HFF-Myc (cell line): ENCODE measurements at places on chromosomes 2 and 18.
A peak's percentile ranks its signal among the peaks of the same experiment; 100 is the strongest.

DNA sequence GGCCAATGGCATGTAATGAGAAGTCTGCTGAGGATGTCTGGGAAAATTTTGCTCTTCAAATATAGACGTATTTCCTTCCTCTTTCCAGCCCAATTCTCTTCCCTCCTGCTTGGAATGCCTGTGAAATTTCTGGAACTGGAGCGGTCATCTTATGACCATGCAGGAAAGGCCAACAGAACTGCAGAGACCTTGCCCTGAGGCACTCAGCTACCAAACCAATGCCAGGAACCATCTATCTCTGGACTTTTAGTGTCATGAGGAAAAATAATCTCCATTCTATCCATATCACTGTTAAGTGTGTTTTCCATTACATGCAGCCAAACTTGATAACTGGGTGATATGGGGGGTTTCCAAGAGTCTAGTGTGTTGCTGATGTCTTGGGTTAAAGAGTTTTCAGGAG lies 363.7 kb downstream of the SLC4A3 start:
- no peak for DNase-seq

DNA sequence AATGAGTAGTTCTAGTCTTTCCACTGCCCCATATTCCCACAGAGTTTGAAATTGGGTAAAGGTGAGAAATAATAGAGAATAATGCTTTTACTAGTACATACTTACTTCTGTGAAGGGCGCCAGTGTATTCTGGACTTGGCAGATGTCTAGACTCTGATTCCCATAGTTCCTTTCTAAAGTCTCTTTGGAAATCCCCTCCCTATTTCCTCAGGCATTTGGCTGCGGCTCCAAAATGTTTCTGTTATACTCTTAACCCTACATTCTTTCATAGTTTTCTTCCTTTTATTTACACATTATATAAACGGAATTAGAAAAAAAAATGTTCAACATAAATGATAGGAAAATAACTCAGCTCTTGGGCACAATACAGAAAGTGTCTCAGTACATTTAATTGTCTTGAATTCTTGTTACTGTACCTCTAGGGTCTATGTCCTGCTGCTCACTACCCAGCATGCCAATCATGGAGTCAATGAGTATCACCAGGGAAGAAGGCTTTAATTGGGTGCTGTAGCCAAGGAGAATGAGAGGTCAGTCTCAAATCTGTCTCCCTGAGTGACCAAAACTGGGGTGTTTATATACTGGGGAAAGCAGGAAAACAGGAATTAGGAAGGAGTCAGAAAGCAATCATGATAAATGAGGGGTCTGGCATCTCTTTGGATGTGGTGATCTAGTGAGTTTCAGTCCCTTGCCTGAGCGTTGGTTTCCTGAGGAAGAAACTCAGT lies 147.8 kb upstream of the MMADHC start:
- no peak for DNase-seq

DNA sequence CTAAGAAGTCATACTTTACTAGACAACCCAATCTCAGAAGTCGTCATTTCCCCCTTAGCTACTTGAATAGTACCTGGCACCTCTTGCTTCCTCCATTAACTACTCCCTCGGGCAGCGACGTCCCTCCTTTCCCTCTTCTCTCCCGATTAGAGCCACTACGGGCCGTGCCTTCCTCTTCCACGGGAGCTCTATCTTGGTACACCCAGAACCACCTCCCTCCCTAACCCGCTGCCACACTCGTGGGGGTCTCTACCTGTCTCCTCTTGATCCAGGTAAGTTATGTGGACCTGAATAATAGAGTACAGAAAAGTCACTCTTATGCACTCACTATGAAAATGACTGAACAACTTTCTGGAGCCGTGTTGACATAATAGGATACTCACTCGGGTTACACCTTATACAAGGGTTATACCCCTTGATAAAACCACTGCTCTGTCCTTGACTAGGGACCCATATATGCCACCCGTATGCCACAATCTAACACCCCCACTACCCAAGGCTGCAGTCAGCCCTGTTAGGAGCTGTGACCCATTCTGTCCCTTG lies 595 bp upstream of the HDHD2 start:
- no peak for DNase-seq

GRCh38 chr18:37471637-37472036 lies 94.0 kb downstream of the CELF4 start:
- no peak for DNase-seq

DNA sequence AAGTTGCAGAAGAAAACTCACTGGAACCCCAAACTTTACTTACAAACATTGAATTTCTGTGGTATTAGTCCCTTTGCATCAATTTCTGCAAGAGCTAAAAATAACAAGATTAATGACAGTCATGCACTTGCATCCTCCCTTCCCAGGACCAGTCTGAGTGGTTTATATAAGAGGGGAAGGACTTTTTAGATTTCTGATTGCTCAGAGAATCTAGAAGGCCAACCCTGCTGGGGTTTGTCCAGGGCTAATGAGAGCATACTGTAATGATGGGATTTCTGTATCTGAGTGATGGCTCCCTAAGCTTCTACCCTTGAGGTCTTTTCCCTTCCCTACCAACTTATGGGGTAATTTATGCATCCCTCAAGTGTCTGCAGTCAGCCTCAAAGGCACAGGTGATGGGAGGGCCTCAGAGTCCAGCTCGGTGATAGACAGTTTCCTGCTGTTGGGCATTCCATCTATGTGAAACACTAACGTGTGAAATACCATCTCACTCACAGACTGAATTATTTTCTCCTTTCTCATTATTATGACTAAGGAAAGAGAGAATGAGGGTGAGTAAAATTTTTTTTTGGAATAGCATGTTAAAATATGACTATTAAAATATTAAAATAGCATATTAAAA lies 556.3 kb downstream of the RIT2 start:
- no peak for DNase-seq

- no peak for DNase-seq
These were observed 63.8 kb upstream of the PPP1CB start for GRCh38 chr2:28687640-28688385.

GRCh38 chr2:104897515-104898184 lies 43.7 kb downstream of the POU3F3 start:
- no peak for DNase-seq

DNA sequence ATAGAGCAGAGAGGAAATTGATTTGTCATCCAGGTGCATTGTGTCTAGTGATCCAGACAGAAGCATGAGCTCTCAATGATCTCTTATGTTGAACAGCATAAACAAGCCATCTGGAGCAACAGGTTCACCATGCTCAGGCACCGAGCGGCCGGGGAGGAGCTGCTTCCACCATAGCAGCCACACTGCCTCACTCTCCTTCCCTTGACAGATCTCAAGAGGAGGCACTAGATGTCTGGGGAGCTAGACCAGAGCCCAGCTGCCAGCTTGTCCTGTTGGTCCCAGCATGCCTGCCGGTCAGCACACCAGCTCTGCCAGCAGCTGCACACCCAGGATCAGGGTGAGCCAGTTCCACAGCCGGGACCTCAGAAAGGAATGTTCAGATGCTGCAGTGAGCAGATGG lies 17.5 kb upstream of the LONRF2 start:
- DNase-seq, result no peak

- DNase-seq, result no peak
These were observed 212.9 kb downstream of the PTGR3 start for GRCh38 chr18:74996055-74996454.

DNA sequence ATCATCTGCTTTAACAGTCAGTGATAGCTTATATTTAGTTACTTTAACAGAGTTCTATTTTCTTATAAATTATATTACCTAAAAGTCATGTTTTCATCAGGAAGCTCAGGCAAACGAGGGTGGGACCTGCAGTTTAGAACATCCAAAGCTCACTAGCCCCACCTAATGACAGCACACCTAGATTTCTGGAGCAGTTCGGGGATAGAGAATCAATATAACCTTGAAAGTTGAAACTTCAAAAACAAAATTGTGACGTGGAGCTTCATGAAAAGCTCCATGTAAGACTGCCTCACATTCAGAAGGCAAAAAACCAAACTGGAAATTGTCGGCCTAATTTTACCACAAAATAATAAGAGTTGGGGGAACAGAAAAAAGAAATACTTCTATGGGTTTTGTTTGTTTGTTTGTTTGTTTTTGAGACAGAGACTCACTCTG lies 185.9 kb upstream of the CCDC150 start:
- DNase-seq, result peak; percentile 30

DNA sequence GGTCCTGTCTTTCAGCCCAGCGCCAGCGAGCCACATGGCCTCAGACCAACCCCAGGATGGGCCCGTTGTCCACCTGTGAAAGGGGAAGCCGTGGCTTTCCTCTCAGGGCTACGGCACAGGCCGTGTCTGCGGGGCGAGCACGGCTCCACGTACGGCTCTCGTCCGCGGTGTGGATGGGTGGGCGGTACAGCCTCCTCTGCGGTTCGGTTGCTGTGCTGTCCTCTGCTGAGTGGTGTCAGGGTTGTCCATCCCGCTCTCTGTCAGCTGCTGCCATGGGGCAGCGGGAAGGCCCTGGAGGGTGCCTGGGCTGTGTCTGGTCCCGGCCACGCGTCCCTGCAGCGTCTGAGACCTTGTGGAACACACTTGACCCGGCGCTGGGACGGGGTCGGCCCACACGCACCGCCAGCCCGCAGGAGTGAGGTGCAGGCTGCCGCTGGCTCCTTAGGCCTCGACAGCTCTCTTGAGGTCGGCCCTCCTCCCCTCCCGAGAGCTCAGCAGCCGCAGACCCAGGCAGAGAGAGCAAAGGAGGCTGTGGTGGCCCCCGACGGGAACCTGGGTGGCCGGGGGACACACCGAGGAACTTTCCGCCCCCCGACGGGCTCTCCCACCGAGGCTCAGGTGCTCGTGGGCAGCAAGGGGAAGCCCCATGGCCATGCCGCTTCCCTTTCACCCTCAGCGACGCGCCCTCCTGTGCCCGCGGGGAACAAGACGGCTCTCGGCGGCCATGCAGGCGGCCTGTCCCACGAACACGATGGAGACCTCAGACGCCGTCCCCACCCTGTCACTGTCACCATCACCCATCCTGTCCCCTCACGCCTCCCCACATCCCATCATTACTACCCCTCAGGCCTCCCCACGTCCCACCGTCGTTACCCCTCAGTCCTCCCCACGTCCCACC lies 128.7 kb downstream of the NFATC1 start:
- no peak for DNase-seq

GRCh38 chr2:42810971-42811811 lies 18.8 kb upstream of the HAAO start:
- DNase-seq, result no peak

DNA sequence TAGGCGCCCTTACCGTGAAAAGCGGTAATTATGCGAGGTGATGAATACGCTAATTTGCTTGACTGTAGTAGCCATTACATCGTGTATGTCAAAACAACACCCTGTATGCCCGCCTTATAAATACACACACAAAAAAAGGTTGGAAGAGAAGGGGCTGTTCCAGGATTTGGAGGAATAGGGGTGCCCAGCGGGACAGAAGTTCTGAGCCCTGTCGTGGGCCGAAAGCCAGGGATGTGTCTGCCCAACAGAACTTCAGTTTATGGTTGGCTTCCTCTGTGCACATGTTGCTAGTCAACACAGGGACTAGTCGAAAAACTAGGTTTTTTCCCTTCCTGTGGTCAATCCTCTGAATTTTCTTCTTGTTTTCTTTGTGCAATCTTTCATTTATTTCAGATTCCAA lies 182.5 kb downstream of the ACKR3 start:
- no peak for DNase-seq

GRCh38 chr2:45930396-45930792 lies 278.9 kb downstream of the PRKCE start:
- DNase-seq, result peak; percentile 26

DNA sequence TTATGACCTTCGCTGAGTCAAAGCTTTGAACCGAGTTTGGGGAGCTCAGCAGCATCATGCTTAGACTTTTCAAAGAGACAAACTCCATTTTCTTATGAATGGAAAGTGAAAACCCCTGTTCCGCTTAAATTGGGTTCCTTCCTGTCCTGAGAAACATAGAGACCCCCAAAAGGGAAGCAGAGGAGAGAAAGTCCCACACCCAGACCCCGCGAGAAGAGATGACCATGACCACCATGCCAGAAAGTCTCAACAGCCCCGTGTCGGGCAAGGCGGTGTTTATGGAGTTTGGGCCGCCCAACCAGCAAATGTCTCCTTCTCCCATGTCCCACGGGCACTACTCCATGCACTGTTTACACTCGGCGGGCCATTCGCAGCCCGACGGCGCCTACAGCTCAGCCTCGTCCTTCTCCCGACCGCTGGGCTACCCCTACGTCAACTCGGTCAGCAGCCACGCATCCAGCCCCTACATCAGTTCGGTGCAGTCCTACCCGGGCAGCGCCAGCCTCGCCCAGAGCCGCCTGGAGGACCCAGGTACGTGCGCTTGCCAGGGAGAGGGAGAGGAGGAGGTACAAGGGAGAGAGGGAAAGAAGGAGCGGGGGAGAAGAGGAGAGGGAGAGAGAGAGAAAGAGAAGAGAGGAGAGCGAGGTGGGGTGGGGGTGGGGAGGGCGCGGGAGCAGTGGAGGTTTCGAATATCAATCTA lies at the start of gene DLX1:
Gene DLX1 (plus strand): TSS at position 48 of the 700 bp plus-strand sequence. CDS start 171 bp downstream, at position 219.
- no peak for DNase-seq

DNA sequence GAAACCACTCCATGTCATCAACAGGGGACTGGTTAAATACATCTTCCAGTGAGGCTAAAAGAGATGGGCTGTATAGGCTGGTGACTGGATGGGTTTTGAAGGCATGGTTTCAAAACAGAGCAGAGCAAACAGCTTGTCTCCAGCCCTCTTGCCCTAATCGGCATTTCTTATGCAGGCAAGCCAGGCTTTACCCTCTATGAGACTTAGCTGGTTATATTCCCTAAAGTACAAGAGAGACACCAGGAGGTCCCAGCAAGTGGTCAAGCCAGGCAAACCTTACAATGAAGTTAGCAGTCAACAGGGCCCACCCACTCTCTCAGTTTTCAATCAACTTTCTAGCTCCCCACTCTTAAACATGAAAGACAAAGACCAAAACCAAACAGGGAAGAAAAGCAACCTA lies 19.0 kb downstream of the OSBPL1A start:
- DNase-seq, result no peak

- no peak for DNase-seq
These were observed 233.7 kb downstream of the SCG2 start for GRCh38 chr2:223368481-223368880.
